Ureter (tissue), 1 donor: ENCODE measurements at places on chromosomes 3 and 15.
A peak's percentile ranks its signal among the peaks of the same experiment; 100 is the strongest.

DNA sequence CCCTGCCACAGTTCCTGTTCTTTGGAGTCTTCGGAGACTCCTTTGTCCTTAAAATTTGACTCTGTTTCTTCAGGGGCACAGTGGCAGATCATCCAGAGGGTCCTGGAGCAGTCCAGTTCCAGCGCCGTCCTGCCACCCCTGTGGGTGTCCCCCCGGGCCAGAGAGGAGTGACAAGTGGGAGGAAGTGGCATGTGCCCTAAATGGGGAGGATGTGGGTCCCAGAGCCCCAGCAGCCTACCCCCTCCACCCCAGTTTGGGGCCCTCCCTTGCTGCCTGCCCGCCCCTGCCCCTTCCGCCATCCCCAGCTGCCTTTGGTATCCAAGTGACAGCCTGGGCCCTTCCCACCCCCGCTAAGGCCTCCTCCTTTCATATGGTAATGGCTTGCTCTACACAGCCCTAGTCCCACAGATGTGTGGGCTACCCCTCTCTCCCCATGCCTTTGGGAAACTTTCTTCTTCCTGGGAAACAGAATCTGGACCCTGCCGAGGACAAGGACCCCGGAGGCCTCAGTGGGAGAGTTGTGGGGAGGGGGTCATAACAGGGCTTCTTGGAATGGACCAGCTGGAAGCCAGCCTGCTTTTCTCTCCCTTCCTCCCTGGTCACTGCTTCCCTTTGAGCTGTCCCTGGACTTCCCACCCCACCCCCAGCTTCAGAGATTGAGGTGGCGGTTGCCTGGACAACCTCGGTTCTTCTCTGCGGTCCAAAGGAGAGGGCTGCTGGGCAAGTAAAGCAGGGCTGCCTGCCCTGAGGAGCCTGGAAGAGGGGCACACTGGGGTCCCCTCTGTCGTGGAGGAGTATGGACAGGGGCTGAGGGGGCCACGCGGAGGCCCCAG lies 43.2 kb downstream of the KLHL25 start:
- no peak for DNase-seq

GRCh38 chr15:73048624-73049295 lies 3.5 kb upstream of the NEO1 start:
- DNase-seq, result no peak

DNA sequence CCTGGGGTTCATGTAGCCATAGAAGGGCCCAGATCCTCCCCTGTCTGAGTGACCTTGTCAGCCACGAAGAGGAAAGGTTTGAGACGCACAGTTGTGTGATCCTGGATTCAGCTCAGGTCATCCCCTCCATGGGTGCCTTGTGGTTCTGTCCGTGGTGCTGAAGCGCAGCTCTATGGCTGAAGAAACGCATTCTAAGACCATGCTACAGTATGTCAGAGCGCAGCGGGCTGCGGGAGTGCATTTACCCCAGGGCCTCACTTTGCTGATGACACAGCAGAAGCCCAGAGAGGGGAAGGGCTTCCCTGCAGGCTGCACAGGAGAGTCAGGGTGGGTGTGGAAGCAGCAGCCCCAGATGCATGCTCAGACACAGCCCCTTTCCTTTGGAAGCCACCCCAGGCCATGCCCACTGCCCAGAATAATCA lies 68.8 kb upstream of the IQSEC1 start:
- no peak for DNase-seq

GRCh38 chr15:46409841-46410301 lies 775.0 kb downstream of the SQOR start:
- DNase-seq, result no peak

GRCh38 chr3:170701696-170702678 lies 116.1 kb upstream of the SLC7A14 start:
- DNase-seq, result no peak

- DNase-seq, result no peak
These were observed 24.5 kb downstream of the C15orf39 start for GRCh38 chr15:75225951-75226732.

DNA sequence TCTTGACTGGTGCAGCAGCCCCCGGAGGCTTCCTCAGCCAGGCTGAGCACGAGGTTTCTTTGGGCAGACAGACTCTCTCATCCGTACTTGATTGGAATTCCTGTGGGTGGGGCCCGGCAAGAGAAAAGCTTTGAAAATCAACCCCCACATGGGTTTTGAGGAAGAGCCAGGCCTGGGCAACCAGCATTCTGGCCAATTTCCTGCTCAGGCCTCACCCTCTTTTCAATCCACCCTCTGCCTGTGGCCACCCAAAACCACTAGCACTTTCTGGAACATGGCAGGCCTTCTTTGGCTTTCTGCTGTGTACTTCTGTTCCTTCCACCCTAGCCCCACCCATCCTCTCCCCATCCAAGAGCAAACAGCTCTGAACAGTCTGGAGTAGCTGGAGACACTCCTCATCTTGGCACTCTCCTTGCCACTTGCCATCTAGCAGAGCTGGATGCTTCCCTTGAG lies 5.9 kb downstream of the MYO5C start:
- no peak for DNase-seq

GRCh38 chr15:51377038-51377786 lies 35.8 kb downstream of the GLDN start:
- no peak for DNase-seq

DNA sequence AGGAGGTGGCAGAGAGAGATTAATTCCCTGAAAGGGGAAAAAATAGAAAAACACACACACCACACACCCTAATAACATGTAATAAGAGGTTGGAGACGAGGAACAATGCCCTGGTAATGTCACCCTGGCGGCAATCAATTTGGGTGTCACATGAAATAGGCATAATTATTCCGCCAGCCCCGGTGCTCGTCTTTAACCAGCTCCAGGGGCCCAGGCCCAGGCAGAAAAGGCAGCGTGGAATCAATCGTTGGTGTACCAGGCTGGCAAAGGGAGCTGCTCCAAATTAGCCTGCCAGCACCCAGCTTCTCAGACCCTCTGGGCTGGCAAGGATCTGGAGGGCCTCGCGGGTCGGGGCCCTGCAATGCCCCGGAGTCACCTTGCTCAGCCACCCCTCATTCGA lies 5.6 kb downstream of the LINGO1 start:
- no peak for DNase-seq

DNA sequence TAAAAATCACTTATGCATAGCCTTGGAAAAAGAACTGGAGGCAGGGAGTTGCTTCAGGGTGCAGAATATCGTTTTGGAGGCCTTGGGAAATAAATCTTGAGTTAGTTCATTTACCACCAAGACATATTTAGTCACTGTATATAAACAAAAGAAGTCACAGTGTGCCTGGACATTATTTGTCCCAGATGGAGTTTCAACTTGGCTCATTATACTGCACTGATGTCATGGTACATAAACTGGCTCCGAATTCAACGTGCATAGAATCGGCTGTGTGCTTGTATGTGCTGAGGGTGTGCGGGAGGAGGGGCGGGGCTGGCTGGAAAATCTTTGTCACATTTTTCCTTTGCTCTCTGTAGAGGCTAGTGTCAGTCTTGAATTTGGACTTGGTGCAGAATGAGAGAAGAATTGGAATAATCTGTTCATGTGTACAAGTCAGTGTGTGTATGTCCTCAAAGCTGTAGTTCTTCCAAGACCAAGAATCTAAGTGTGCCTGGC lies 86.6 kb downstream of the FNDC3B start:
- DNase-seq, result peak; percentile 52

GRCh38 chr15:53978253-53978906 lies at the start of gene UNC13C:
Gene UNC13C, plus strand, starts transcription at chr15:53978441. Its CDS starts 34,463 bp downstream, at chr15:54012904.
- peak; percentile 40 for DNase-seq

GRCh38 chr15:63833021-63833696 lies 589 bp downstream of the HERC1 start:
- no peak for DNase-seq

DNA sequence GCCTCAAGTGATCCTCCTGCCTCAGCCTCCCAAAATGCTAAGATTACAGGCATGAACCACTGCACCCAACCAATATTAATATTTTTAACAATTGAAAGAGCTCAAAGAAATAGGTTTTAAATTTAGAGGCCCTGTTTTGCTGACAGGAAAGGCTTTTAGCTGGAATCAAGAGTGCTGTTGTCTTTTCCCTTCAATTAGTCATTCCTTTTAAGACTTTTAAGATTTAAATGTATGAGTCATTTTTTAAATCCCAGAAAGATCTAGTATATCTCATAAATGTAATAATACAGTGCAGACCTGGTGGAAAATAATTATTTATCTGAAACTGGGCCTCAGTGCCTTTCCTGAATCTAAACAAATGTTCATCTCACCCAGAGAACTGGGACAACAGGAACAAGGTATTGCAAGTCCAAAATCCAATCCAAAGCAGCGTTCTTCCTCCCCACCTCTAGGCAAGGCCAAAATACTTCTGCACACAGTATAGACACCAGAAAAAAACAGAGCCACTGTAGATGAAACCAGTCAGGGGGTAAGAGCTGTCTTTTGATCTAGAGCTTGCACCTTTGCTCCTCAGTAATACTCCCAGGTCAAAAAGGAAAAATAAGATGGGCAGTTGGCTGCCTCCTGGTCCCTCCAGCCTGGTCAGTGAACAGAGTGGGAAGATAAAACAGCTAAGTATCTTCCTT lies 14.4 kb downstream of the AGTR1 start:
- DNase-seq, result no peak

DNA sequence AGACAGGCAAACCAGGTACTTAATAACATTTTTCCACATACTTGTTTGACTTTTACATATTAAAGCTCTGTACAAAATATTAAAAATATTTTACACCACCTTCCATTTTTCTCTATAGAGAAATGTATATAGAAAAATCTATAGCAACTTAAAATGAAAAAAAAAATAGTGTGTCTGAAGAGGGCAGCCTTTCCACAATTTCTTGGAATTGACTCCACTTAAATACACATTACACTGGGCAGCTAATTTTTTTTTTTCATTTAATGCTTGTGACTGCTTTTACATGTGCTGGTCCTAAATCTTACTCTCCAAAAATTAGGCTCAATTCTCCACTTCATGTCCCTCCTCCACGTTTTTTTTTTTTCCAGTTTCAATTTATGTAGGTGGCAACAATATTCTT lies 427.0 kb upstream of the RBMS3 start:
- no peak for DNase-seq

DNA sequence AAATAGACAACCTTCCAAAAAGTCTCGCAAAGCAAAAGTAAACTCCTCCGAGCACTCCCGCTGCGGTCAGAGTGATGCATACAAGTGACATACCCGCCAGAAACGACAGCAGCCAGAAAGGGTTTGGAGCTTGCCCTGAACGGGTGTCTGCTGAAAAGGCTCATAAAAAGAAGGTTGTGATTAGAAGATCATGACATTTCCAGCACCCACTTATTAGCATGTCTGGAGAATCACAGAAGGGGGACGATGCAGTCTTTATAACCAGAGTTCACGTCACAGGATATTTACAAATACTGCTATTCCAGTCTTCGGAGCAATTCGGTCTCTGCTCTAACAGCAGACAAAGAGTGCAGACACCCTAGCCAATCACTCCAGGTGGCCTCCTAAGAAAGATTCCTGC lies 59.1 kb upstream of the FRMD4B start:
- DNase-seq, result no peak

DNA sequence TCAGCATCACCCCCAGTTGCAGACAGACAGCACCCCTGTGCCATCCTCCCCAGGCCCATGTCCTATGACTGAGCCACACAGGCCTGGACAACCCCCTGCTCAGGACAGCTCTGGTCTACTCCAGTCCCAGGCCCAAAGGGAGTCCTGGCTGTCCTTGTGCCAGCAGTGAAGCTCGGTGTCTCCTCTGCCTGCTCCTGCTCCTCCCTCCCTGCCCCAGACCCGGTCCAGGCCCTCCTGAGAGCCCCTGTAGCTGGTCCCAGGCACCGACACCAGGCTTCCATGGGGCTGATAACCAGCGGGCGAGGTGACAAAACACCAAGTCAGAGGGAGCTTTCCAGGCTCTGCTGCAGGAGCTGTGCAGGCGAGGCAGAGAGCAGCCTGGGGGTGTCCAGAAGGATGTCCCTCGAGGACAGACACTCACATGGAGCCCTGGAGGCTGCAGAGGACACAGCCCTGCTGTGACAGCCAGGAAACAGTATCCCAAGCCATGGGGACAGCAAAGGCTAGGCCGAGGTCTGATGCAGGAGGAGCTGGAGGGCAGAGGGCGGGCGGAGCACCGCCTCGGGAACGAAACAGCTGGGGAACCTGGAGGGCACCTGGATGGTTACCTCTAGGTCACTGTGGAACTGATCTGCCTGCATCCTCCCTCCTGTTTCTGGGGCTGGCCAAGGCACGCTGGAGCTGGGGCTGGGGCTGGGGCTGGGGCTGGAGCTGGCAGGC lies 103.8 kb upstream of the PRR20G start:
- no peak for DNase-seq

GRCh38 chr3:149512073-149512782 lies 37.7 kb downstream of the TM4SF4 start:
- peak; percentile 72 for DNase-seq

DNA sequence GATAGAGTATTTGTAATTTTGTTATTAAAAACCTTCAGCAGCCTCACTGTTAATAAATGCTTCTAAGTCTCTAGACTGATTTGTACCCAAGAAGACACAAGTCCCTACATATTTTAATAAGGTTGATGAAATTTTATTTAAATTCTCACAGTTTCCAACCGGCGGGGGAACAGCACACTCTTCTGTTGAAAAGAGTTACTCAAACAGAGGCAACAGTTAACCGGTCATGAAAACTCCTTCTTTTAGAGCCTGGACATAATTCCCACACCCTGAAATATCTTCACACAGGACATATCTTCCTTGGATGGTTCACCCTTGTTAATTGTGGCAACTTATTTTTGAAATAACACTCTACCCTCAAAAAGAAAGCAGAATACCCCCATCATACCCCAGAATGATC lies 278.8 kb downstream of the FOXP1 start:
- DNase-seq, result no peak

DNA sequence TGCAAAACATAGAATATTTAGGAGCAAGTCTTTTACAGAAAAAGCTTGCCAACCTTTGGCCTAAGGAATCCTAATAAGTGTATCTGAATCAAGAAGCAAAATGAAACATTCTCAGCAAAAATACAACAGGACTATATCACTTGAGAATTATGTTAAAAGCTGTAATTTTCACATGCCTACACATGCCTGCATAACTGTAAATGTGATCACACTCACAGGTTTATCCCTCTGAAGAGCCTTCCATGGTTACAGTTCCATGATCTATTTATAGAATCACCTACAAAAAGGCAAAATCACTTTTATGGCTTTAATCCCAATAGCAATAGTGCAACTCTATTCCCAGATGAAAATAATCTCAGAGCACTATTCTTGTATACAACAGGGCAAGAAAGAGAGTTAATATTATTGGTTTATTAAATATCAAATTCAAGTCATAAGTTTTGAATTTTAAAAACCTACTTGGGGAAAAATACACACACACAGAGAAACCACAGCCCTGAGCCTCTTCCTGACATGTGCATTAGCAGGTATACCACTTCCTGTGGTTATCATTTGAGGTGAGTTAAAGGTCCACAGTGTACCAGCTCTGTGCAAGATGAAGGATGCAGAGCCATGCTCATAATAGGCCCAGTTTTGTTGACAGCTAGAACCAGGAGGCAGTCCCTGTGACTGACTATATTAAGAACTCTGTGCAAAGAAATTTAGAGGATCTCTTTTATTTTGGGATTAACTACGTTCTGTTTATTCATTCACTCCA lies 252.5 kb upstream of the TGFBR2 start:
- DNase-seq, result no peak

- no peak for DNase-seq
These were observed 596.2 kb upstream of the DPPA4 start for GRCh38 chr3:109933576-109933975.
